NCI-H1092 treated with DMSO at 0.1 percent for 48 hours (cell line): ENCODE measurements at places on chromosomes 11 and 22.

- DNase-seq = no peak
Observed at GRCh38 chr11:33291004-33291777, 34.0 kb downstream of the HIPK3 start.

DNA sequence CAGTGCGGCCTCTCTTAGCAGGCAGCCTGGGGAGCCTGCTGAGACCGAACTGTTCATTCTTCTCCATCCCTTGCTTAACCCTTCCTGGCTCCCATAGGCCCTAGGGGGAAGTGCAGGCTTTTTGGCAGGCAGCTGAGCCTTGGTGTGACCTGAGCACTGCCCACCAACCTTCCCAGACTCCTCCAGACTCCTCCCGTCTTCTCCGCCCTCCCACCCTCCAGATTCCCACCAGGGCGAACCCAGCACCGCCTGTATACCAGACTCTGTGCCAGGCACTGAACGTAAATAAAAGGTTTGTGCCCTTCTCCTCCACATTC lies 7.9 kb downstream of the RELT start:
- DNase-seq = no peak

- no peak for DNase-seq
Observed at GRCh38 chr11:115657586-115657985, 153.4 kb upstream of the CADM1 start.

DNA sequence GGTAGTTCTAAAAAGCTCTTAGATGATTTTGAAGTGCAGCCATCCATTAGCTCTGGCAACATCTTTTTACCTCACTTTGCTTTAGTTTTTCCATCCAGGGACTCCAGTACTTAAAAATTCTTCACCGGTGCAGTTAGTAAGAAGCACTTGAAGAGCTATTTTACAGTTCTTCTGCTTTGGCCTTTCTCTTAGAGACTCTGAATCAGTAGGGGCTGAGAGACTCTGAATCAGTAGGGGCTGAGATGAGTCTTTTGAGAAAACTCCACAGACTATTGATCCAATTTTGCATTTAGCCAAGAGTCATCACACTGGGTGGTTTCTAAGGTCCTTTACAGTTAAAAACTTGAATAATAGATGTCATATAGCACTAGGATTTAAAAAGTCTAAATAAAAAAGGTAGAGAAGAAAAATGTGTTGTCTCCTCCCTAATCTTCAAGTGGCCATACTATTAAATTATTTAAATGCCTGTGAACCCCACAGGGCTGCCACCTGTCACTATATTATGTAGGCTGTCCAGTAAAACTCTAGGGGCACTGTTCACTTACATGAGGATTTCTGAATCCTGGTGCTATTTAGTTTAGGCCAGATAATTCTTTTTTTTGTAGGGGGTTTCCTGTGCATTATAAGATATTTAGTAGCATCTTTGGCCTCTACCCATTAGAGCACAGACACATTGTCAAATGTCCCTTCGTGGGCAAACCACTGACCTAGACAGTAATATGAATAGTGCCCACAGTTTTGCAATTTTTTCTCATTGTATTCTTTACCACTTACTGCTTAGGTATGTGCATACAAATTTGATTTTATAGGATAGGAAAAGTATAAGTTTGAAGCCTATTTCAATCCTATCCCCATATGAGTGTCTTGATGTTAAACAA lies 26.3 kb upstream of the HIKESHI start:
- DNase-seq = peak; percentile 40

GRCh38 chr22:39332441-39333064 lies 13.1 kb upstream of the RPL3 start:
- DNase-seq = no peak

DNA sequence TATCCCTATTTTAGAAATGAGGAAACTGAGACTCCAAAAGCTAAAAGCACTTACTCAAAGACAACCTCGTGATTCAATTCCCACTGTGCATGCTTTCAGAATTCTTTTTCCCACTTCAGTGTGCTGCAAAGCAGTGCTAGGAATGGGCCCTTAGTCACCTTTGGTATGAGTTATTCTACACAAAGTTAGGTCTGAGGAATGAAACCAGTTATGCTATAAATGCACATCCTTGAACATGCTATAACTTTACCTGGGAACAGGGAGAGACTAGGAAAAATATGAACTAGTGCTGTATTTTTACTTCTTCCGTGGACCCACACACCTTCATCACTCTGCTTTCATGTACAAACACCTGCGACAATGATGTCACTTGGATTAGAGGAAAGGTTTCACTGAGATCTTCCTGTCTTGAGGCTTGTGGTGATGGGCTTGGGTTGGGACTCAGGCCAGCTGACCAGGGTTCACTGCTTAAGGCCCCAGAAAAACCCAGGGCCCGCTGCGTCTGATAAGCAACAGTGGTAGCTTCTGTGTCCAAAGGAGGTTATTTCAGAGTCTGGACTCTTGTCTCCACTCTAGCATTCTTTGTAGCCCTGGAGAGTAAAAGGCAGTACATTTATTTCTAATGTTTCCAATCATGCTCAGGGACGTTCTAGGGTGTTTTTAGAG lies 81.6 kb downstream of the ZC3H12C start:
- peak; percentile 41 for DNase-seq

DNA sequence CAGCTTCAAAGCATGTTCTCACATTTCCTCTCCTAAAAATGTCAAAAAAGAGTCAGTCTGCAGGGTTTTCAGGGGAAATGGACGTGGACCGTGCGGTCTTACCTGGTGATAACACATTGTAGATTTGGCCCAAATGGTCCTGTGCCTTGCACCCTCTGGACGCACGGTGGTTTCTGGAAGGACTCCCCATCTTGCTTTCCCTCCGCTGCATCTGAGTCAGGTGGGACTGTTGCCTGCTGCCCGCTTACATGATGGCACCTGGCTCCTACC lies 1290.1 kb downstream of the TBC1D22A start:
- DNase-seq = no peak

DNA sequence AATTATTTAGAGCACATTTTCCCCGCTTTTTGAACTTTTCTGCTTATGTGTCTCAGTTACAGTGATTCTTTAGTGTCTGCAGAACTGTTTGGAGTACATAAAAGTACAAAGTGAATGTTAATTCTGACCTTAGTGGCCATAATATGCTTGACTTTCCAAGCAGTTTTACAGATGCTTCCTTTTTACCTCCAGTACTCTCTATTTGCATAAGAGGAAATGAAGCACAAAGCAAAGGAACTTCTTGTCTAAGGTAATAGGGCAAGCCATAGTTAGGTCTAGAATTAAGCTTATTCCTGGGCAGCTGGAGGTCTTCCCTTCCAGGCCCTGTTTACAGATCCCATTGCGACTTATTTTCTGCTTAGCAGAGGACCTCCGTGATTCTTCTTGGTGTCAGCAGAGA lies 3.6 kb downstream of the GTPBP1 start:
- no peak for DNase-seq

DNA sequence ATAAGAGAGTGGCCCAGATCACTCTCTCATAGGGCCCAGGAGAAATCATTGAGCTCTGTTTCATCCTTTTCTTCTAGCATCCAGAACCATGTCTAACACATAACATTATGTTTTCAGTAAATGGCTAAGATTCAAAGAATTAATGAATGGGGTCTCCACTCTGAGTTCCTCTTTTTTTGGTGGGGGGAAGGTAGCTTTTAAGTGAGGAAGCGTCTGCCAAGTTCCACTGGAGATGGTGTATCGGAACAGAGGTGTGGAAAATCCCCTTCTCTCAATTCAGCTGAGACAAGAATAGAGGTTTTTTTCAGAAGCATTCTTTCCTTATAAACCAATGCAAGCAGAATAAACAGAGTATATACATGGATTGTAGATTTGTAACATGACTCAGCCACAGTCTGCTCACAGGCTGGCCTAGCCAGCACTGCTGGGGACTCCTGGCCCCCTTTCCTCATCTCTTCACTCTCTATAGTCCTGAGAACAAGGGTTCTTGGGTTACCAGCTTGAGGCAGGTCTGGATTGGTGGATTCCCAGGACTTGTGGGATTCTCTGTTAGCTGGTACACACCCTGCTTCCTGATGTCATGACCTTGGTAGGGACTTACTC lies 97.2 kb downstream of the TRAF6 start:
- no peak for DNase-seq

- peak; percentile 30 for DNase-seq
Observed at GRCh38 chr11:116072601-116073410, 568.6 kb upstream of the CADM1 start.

GRCh38 chr11:34439610-34440198 lies 970 bp downstream of the CAT start:
- DNase-seq = no peak

DNA sequence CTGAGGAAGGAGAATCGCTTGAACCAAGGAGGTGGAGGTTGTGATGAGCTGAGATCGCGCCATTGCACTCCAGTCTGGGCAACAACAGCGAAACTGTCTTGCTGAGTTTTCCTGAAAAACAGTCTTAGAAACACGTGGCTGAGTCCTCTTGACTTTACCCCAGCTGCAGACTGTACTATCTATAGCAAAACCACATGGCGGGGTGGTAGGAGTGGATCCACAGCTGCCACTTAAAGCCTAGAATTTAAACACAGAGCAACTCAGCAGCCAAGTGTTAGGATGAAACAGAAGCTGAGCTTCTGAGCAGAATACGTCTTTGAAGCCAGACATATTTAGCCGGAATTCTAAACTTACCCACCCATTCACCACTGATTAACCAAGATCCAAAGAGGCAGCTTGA lies 14.1 kb downstream of the PATZ1 start:
- no peak for DNase-seq

GRCh38 chr11:64358536-64358906 lies 441 bp upstream of the RPS6KA4 start:
- no peak for DNase-seq

DNA sequence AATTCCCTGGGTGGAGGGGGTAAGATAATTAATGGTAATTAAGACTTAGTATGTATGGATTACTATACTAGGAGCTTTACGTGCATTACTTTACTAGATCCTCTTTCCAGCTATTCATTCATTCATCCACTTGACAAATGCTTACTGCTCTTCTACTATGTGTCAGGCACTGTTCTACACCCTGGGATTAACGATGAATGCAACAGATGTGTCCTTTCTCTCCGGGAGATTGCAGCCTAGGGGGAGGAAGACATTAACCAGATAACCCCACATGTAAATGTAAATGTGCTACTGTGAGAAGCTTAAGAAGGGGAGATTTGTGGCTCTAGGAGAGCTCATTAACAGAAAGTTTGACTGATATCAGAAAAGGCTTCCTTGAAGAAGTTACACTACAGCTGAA lies 1.7 kb downstream of the ANKK1 start:
- no peak for DNase-seq

- no peak for DNase-seq
Observed at GRCh38 chr11:58164990-58165389, 23.9 kb upstream of the OR9Q2 start.

- no peak for DNase-seq
Observed at GRCh38 chr22:50730941-50731661, 6.9 kb upstream of the ACR start.

DNA sequence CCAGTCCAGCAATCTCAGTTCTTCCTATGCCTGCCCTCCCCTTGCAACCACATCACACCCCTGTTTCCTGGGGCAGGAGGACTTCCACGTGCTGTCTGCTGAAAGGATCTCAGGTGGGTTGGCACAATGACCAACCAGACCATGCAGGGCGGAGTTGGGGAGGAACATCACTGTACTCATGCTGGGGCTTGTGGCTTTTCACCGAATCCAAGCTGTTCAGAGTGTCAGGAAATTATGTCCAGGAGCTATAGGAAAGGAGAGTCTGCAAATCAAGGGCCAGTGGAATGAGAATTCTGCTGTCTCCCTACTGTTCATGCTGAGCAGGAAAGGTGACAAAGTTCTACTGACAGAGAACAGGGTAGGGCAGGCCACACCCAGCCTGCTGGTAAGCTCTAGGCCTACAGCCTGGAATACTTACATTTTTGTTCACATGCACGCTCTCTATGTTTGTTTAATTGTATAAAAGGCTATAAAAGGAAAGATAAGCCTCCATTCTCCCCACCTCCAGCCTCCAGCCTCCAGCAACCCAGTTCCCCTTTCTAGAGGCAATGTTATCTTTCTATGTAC lies 1.7 kb upstream of the PLAAT2 start:
- DNase-seq = no peak

DNA sequence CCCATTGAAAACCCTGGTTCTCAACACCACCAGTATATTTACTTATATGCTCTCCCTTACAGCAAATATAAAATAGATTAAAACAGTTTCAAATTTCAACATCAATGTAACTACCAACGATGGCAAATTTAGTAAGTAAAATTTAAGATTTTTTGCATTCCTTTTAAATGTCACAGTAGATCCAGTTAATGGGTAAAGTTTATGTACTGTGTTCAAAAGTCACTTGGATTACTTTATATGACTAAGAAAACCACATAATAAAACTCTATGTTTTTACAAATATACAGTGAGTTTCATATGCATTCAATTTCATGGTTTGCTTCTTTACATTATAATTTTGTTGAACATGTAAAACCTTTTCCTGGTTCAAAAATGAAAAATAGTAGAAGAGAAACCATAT lies 364.6 kb downstream of the AASDHPPT start:
- DNase-seq = no peak

GRCh38 chr11:10598816-10599215 lies 30.4 kb upstream of the LYVE1 start:
- no peak for DNase-seq

DNA sequence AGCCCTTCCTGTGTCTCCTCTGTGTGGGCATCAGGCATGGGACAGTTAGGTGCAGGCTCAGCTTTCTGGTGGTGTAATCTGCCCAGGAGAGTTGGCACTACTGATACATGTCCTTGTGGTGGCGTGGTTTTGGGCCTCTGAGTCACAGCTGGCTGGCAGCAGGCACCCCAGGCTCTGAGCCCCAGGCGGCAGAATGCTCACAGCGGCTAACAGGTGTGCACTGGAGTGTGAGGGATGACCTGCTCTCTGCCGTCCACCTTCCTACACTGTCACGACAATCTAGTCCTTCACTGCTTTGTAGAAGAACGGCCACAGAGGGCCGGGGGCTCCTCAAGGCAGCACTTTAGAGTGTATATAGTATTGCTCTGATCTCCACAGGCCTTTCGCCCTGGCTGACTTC lies 100.3 kb upstream of the PITPNB start:
- DNase-seq = no peak

DNA sequence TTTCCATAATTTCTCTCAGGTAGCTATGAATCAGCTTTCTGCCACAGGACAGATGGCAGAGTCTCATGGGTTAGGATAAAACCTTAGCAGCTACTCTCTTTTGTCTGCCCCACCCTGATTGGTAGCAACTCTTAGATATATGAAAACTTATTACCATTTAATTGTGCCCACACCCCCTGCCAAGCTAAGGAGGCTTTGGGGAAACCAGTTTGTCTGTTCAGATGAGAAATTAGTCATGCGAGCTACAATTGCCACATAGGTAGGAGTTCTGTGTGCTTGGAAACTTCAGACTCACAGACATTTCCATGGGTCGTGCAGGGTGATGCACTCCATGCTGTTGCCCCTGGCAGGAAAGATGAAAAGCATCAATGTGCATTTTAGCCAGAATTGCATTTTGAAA lies 39.9 kb downstream of the CD44 start:
- no peak for DNase-seq
